ENCODE measurements at places on chromosomes 3 and 15.

- no peak for DNase-seq
Observed at GRCh38 chr3:174945951-174946350, 86.8 kb downstream of the NAALADL2 start.

GRCh38 chr3:187328691-187329090, 37.2 kb upstream of the MASP1 start:
- no peak for DNase-seq

DNA sequence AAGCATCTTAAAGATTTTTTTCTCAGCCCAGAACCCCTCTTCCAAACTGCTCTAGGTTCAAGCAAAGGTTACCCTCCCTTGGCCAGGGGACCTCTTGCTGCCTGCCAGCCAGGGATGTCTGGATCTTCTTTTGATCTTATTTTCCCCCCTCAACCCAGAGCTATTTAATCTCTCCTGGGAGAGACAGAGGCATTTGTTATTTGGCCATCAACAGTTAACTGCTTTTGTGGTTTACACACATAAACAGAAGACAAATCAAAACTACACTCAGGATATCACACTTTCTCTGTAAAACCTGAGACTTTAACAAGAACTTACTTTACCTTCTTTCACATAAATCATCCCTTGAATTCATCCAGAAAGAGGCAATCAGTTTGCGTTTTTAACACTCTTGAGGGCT, 272.5 kb downstream of the THSD4 start:
- no peak for DNase-seq

DNA sequence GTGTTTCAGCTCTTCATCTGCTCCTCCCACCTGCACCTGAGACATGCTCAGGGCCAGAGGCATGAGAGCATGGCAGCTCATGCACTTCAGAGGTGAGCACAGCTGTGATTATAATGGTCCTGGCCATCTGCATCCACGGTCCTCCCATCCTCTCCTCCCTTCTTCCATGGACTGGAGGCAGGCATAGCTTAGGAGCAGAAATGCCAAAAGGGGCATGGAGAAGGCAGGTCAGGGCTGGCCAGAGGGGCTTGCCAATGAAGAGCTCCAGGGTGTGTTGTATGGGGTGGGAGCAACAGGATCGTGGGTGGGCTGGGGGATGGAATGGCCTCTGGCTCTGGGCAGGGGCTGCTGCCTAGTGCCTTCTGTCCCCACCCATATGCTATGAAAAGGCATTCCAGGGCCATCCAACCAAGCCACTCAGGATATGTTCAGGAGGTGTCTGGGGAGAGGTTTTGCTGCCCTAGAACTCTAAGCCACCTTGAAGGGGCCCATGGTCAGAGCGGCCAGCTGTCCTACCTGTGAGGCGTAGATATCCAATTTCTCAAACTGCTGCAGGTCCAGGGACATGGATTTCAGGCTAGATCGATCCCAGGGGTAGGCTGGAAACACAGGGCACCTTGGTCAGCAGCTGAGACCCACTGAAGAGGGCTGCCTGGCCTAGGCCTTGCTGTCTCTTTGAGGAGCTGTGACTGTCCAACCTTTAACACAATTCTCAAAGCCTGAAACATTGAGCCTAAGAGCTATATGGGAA, 26.1 kb downstream of the KY start:
- no peak for DNase-seq

DNA sequence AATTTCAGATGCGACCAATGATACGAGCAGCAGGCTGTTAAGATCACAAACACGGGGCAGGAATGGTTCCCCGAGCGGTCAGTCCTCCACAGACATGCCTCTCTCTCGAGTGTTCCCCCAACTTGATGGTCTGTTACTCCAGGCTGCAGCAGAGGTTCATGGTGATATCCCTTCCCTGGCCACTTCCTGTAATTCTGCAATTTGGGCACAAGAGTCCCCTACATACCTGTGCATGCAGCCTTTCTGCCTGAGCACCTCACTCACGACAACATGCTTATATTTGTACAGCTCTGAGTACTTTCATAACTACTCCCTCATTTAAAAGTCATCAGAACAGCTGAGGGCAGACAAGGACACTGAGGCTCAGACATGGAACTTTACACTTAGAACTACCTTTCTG, 408.1 kb upstream of the NR2F2 start:
- DNase-seq: no peak

GRCh38 chr3:48402281-48402732, 27.6 kb downstream of the PLXNB1 start:
- peak; percentile 39 for DNase-seq

- no peak for DNase-seq
Observed at GRCh38 chr3:46102059-46102779, 74.9 kb upstream of the XCR1 start.

DNA sequence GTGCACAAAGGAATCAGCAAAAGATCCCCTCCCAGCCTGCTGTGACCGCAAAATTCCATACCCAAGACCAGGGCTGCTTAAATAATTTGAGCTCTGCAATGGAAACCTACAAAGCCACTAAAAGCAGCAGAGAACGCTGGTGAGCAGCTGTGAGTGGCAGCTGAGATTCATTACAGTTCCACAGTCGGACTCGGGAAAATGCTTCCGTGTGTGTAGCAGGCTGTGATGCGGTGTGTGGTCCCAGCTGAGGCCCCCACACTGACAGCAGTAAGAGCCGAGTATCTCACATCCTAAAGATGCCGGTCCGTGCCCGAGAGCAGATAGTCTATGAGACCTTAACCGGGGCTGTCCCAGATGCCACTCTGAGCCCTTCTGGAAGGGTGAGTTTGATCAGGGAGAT, 37.4 kb downstream of the TM2D3 start:
- no peak for DNase-seq

GRCh38 chr3:50806806-50807205, 132.1 kb downstream of the DOCK3 start:
- no peak for DNase-seq

DNA sequence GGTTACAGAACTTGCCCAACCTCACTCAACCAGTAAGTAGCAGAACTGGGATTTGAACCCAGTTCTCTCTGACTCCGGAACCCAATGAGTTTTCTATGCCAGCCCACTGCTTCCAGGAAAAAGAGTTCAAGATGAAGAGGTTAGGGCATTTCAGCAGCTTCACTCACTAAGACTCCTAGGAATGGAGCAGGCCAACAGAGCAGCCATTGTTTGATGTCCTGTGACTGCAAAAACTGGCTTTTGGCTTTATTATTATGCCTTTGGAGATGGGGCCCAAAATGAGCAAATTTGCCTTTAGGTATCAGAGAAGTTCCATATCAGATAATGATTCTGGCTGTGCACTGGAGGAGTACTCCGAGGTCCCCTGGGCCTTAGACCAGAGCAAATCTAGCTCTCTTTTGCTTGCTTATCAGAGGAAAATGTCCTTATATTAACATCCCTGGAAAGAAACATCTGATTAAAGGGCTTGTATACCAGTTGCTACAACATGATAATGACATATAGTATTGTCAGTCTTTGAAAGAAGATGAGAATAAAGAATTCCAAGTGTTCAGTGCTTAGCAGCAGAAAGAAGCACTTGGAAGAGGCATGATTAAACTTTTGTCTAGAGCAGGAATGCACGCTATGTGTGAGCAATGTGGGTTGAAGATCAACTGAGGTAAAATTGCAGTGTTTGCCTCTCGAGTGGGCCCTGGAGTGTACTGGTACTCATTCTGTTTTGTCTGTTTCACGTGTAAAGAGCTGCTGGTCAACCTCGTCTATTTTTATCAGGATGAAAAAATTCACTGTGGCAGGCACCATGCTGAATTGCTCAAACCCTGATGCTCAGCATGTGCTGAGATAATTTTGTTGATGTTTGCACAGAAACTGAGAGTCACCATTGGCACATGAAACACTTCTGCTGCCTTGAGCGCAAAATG, 21.8 kb upstream of the KLHL24 start:
- no peak for DNase-seq

- DNase-seq: no peak
Observed at GRCh38 chr3:27699067-27699466, 23.1 kb downstream of the EOMES start.

- peak; percentile 77 for DNase-seq
Observed at GRCh38 chr15:46312133-46312740, 677.4 kb downstream of the SQOR start.

GRCh38 chr15:52427804-52428203, 100.9 kb downstream of the MYO5A start:
- no peak for DNase-seq

- DNase-seq: no peak
Observed at GRCh38 chr3:10929978-10930665, 62.4 kb upstream of the SLC6A1 start.

DNA sequence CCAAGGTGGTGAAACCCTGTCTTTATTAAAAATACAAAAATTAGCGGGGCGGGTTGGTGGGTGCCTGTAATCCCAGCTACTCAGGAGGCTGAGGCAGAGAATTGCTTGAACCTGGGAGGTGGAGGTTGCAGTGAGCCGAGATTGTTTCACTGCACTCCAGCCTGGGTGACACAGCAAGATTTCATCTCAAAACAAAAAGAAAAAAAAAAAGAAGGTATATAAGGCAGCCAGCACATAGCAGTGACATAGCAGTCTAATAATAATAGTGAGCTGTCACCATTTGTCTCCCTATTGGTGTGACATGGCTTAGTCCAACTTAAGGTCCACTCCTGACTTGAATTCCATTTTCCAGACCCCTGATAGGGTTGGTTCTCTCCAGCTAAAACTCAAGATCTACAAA, 8.8 kb upstream of the LACTB start:
- no peak for DNase-seq

- DNase-seq: no peak
Observed at GRCh38 chr3:134567605-134568004, 81.7 kb downstream of the CEP63 start.

GRCh38 chr3:80099559-80100066, 331.8 kb upstream of the ROBO1 start:
- no peak for DNase-seq
